ENCODE measurements at places on chromosomes 2 and 18. TPM values are rescaled to one million over a fixed set of nuclear protein-coding genes. Genes with fewer than 3 reads are reported as not detected.

DNA sequence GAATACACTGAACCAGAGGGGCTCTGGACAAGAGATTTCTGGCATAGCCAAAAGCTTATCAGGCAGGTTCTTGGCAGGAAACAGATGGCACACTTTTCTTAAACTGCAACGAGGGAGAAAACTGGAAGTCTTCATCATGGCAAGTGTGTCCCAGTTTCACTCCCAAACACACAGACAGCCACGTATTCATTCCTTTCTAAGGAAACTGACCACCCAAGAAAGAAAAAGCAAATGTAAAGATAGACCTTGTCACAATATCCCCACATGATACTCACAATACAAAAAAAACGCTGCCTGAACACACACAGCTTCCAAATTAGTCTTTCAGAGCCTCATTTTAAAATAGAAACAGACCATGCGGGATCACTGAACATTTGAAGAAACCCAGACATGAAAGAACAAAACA, 40.6 kb upstream of the RTTN start:
- no peaks in the 10 kb centered on the region for H3K4me1 ChIP-seq
- no peak overlapping the region for H3K27ac ChIP-seq
- H3K4me3 ChIP-seq: no peak overlapping the region
- no peak for DNase-seq
- H3K36me3 ChIP-seq: no peaks in the 10 kb centered on the region
- H3K27me3 ChIP-seq: no peaks in the 10 kb centered on the region

- no peaks in the 10 kb centered on the region for H3K36me3 ChIP-seq
- no peak for DNase-seq
- no peak overlapping the region for H3K27ac ChIP-seq
- no peaks in the 10 kb centered on the region for H3K27me3 ChIP-seq
- no peaks in the 10 kb centered on the region for H3K4me1 ChIP-seq
- peak overlapping the region; percentile 39 for H3K4me3 ChIP-seq
Observed at GRCh38 chr18:34492652-34493051, 217.4 kb upstream of the DTNA start.

DNA sequence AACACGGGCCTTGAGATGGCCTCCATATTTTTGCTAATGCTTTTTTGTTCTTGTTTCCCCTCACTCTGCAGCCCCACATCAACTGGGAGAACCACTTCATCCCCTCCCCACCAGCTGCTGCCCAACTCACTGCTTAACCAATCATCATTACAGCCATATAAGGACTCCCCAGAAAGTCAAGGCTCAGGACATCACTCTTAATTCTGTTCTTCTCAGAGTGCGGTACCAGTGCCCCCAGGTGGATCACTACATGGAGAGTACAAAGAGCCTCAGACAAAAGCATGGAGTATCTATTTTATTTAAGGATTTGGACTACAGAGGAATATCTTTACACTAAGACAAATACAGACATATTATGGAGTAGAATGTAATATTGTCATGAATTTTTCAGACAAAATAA, 340.6 kb downstream of the PAX3 start:
- no peak for DNase-seq
- H3K4me3 ChIP-seq: no peak overlapping the region
- H3K4me1 ChIP-seq: no peaks in the 10 kb centered on the region
- H3K27ac ChIP-seq: no peak overlapping the region
- no peaks in the 10 kb centered on the region for H3K36me3 ChIP-seq

DNA sequence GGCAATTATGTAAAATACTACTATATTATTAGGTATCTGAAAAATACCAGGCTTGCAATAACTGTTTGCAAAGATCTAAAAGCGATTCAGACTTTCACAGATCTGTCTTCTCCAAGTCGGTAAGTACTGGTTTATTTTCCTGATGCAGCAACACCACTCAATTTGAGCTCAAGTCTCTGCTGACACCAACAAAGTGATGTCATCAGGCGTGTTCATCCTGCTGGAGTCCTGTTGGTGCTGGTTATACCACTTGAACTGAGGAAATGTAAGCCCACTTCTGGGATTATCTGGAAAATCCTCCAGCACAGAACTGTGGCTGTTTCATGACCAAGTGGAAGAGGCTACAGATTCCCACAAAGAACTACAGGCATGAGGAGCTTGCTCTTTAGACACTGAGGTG, 267.6 kb downstream of the BCL2 start:
- H3K4me3 ChIP-seq: no peak overlapping the region
- H3K4me1 ChIP-seq: no peaks in the 10 kb centered on the region
- H3K36me3 ChIP-seq: no peaks in the 10 kb centered on the region
- no peak overlapping the region for H3K27ac ChIP-seq

- no peaks in the 10 kb centered on the region for H3K36me3 ChIP-seq
- H3K4me1 ChIP-seq: no peaks in the 10 kb centered on the region
Observed at GRCh38 chr18:54388203-54389142, 30.8 kb downstream of the C18orf54 start.

DNA sequence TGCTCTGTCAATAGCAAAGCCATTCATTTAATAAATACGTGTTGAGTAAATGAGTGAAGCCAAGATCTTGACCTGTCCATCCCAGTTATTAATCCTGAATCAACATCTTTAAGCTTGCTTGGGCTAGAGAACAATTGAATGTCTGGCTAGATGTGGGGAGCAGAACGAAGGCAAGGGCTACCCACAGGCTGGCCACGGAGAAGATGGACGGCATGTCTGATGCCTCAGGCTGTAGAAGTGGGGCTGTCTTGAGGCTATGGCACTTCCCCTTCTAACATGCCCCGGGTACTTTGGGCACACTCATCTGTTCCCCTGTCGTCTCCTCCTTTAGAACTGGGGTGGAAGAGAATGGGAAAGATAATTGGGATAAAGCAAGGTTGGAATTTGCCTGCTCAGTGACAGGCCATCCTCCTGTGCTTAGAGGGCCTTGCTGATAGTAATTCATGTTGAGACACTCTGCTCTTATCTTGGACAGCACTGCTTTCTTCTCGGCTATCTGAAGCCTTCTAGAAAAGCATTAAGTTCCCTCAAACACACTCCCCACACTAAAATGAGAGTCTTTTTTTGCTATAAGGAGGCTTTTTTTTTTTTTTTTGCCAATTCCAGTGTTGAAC, 225.7 kb downstream of the MREG start:
- H3K36me3 ChIP-seq: no peaks in the 10 kb centered on the region
- no peak overlapping the region for H3K27ac ChIP-seq
- H3K4me3 ChIP-seq: no peak overlapping the region
- no peak for DNase-seq
- no peaks in the 10 kb centered on the region for H3K4me1 ChIP-seq

DNA sequence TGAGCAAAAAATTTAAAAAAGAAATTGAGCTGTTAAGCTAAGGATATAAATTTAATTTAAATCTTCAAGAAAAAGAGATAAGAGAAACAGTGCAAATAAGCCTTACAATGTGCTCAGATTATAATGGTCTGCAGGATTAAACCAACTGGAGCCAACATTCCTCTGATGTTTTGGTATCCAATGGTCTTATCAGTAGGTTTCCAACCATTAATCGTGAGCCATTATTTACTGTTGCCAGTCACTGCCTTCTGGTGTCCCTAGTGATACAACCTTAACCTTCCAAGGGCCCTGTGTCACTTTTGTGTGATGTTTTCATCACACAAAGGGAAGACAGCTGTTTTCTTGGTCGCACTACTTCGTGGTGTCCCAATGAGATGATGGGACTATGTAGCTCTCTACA, 134.5 kb upstream of the CTAGE1 start:
- H3K27me3 ChIP-seq: no peaks in the 10 kb centered on the region
- H3K36me3 ChIP-seq: no peaks in the 10 kb centered on the region
- DNase-seq: no peak
- no peak overlapping the region for H3K27ac ChIP-seq
- H3K4me1 ChIP-seq: no peaks in the 10 kb centered on the region
- no peak overlapping the region for H3K4me3 ChIP-seq

GRCh38 chr2:196448407-196449079, 191.0 kb upstream of the CCDC150 start:
- no peaks in the 10 kb centered on the region for H3K27me3 ChIP-seq
- H3K4me1 ChIP-seq: no peaks in the 10 kb centered on the region
- DNase-seq: no peak
- no peaks in the 10 kb centered on the region for H3K36me3 ChIP-seq

DNA sequence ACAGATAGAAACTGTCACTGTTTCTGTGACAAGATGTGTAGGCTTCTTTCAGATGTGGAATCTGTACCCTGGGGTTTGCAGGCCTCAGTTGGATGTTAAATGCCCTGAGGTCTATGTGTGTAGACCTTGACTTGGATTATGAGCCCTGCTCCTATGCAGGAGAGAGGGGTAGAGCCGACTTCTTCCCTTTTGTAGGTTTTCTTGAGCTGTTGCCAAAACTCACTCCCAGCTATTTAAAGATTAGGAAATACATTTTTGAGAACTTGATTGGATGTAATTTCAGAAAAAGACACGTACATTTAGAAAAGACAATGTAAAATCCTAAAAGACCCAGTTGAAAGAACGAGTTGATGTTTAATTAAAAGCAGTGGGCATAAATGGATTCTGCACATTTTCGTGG, 374.8 kb downstream of the SLC4A3 start:
- H3K36me3 ChIP-seq: no peaks in the 10 kb centered on the region
- no peaks in the 10 kb centered on the region for H3K4me1 ChIP-seq
- H3K27ac ChIP-seq: no peak overlapping the region
- DNase-seq: no peak

GRCh38 chr18:12592597-12593127, 65.2 kb downstream of the SPIRE1 start:
- H3K4me3 ChIP-seq: no peak overlapping the region
- H3K4me1 ChIP-seq: no peaks in the 10 kb centered on the region
- H3K36me3 ChIP-seq: no peaks in the 10 kb centered on the region
- H3K27me3 ChIP-seq: no peaks in the 10 kb centered on the region
- no peak for DNase-seq
- no peak overlapping the region for H3K27ac ChIP-seq

- H3K4me3 ChIP-seq: no peak overlapping the region
- H3K4me1 ChIP-seq: peaks cover 20% of the 10 kb centered on the region
- H3K27me3 ChIP-seq: no peaks in the 10 kb centered on the region
- DNase-seq: no peak
- H3K27ac ChIP-seq: peak overlapping the region; percentile 84
Observed at GRCh38 chr2:102154364-102154763, 11.8 kb downstream of the IL1R1 start.

- no peak for DNase-seq
- no peak overlapping the region for H3K4me3 ChIP-seq
- peaks cover 4% of the 10 kb centered on the region for H3K4me1 ChIP-seq
- H3K27ac ChIP-seq: no peak overlapping the region
- no peaks in the 10 kb centered on the region for H3K36me3 ChIP-seq
Observed at GRCh38 chr2:206707164-206707701, 11.0 kb downstream of the DYTN start.

GRCh38 chr2:36489281-36489680, 108.7 kb downstream of the FEZ2 start:
- no peak overlapping the region for H3K4me3 ChIP-seq
- H3K27ac ChIP-seq: no peak overlapping the region
- no peaks in the 10 kb centered on the region for H3K36me3 ChIP-seq
- H3K27me3 ChIP-seq: no peaks in the 10 kb centered on the region
- peaks cover 5% of the 10 kb centered on the region for H3K4me1 ChIP-seq

GRCh38 chr2:3377279-3377611, 373 bp downstream of the EIPR1 start:
- no peaks in the 10 kb centered on the region for H3K27me3 ChIP-seq
- no peak for DNase-seq
- H3K36me3 ChIP-seq: no peaks in the 10 kb centered on the region
- peak overlapping the region; percentile 57 for H3K4me3 ChIP-seq
- peak overlapping the region; percentile 91 for H3K27ac ChIP-seq

GRCh38 chr2:42147641-42148274, 21.4 kb upstream of the EML4 start:
- H3K27ac ChIP-seq: peak overlapping the region; percentile 15
- no peaks in the 10 kb centered on the region for H3K36me3 ChIP-seq
- H3K4me3 ChIP-seq: no peak overlapping the region
- H3K4me1 ChIP-seq: peaks cover 5% of the 10 kb centered on the region
- no peak for DNase-seq
- no peaks in the 10 kb centered on the region for H3K27me3 ChIP-seq

DNA sequence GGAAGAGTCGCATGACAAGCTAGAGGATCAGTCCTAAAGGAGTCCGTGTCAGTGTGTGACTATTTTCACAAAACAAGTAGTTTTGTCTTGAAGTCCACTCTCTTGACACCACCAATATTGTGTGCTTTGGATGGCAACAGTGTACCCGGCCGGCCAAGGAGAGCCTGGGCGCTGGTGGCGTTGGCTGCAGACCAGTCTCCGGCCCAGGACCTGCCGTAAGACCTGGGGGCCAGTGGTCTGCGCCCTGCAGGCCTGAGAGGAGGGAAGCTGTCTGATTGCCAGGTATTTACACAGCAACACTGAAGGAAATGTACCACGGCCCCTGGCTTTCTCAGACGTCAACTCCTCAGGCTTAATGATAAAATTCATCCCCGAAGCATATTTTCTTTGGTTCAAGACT, 472.4 kb upstream of the SALL3 start:
- no peaks in the 10 kb centered on the region for H3K27me3 ChIP-seq
- H3K27ac ChIP-seq: no peak overlapping the region
- H3K4me1 ChIP-seq: no peaks in the 10 kb centered on the region
- no peaks in the 10 kb centered on the region for H3K36me3 ChIP-seq
- DNase-seq: no peak
- H3K4me3 ChIP-seq: no peak overlapping the region

- no peak overlapping the region for H3K4me3 ChIP-seq
- DNase-seq: no peak
- H3K27me3 ChIP-seq: peaks cover 10% of the 10 kb centered on the region
- H3K4me1 ChIP-seq: no peaks in the 10 kb centered on the region
- H3K27ac ChIP-seq: no peak overlapping the region
Observed at GRCh38 chr2:78992807-78993517, 32.5 kb upstream of the REG3G start.

DNA sequence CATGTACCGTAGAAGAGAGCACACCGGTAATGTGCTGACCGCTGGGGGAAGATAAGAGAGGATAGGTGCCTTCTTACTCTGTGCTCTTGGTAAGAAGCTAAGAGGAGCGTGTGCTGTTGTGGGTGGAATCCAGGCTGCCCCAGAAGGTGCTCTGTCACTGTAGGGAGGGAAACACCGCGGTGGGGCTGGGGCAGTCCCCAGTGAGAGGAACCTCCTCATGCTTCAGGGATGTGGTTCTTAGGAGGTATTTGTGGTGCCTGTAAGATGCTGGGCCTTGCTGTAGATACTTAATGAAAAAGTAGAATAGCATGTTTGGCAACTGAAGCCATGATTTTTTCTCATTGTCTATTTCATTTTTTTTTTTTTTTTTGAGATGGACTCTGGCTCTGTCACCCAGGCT, 1.1 kb downstream of the COLEC11 start:
- H3K4me1 ChIP-seq: no peaks in the 10 kb centered on the region
- no peak overlapping the region for H3K27ac ChIP-seq
- H3K27me3 ChIP-seq: no peaks in the 10 kb centered on the region
- DNase-seq: no peak
- no peak overlapping the region for H3K4me3 ChIP-seq

POTEI gene
- total RNA-seq: 18.8 TPM

PLGLB1 gene
- 2.1 TPM for total RNA-seq

AMER3 gene
- 10.1 TPM for total RNA-seq

ANKRD30B gene
- 2.5 TPM for total RNA-seq

POTEJ gene
- 16.7 TPM for total RNA-seq

CNRIP1 gene
- total RNA-seq: 16.5 TPM

LYPD6 gene
- total RNA-seq: 5.1 TPM

SERPINB12 gene
- not detected for total RNA-seq

IL36G gene
- not detected for total RNA-seq

SPDYA gene
- 7.3 TPM for total RNA-seq

ZNF892 gene
- 4.6 TPM for total RNA-seq

RAB17 gene
- total RNA-seq: 12.6 TPM

MAP3K19 gene
- not detected for total RNA-seq

CLEC4F gene
- total RNA-seq: 0.23 TPM
